Stimulated activated CD4-positive, alpha-beta T cell treated with anti-CD3 and anti-CD28 coated beads, TNF-alpha, amount 100 ng/mL, for 1 hour (primary cell): ENCODE measurements at places on chromosomes 2 and 18.

DNA sequence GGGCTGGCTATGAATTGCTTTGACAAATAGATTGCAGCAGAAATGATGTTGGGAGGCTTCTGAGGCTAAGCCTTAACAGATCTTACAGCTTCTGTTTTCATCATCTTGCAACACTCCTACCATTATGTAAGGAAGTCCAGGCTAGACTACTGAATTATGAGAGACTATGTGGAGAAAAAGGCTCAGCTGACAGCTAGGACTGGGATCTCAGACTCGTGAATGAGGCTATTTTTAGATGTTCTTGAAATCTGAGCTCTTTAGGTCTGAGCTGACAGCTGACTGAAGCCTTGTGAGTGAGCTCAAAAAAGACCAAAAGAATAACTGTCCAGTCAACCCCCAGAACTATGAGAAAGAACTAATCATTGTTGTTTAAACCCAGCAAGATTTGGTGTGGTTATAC, 70.3 kb downstream of the VWC2L start:
- DNase-seq: no peak

DNA sequence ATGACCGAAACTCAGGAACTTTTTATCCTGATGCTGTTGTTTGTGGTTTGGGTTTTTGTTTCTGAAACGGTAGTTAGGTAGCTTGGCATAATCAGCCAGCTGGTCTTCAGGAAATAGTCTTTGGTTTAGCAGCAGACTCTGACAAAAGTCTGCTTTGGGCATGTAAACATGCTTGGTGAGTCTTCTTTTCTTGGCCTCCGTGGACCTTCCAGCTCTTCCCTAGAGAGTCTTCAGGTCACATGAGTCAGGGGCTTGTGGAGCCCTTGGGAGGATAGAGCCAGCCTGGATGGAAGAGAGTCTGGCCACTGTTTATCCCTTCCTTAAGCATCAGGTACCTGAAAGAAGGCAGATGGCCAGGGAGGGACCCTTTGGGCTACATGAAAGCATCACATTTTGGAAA, 154.5 kb downstream of the MGAT5 start:
- no peak for DNase-seq

GRCh38 chr2:163652751-163653150, 83.1 kb downstream of the FIGN start:
- DNase-seq: no peak

DNA sequence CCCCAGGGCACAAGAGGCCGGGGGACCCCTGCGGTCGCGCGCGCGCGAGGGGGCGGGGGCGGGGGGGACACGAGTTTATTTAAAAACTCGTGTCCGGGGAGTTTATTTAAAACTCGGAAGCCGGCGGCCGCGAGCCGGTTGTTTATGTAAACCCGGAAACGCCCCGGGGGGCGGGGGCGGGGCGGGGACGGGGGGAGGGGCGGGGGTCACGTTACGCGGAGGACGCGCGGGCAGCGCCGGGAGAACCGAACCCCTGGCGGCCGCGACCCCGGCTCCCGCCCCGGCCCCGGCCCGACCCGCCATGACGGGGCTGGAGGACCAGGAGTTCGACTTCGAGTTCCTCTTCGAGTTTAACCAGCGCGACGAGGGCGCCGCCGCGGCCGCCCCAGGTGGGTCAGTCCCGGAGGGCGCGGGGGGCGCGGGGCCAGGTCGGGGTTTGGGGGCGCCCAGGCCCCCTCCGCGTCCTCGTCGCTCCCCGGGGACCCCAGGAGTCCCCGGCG, 4.4 kb downstream of the NFATC1 start:
- DNase-seq: peak; percentile 60

- DNase-seq: no peak
Observed at GRCh38 chr2:189952536-189953109, 109.9 kb downstream of the MSTN start.

DNA sequence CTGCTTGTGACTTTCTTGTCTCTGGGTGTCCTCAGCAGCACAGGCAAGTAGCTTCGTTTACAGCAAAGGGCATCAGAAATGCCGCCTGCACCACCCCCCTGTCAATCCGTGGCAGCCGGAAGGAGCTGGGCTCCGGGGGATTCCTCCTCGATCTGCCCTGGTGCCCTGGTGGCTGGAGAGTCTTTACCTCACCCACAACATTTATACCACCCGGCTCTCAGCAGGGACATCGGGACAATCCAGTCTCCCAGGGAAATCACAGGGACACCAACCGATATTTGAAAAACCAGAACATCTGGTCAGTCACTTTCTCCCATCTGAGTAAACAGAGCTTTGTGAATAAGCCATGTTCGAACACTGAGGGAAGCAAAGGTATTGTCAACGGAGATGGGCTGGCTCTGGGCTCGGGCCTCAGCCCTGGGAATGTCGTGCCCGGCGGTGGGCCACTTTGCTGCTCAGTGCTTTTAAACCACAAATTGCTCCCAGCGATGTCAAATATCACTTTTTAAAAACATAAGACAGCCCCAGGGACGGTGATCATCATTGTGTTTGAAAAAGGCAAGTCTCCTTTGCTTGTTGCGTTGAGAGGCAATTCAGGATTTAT, 210.0 kb upstream of the SALL3 start:
- DNase-seq: no peak

- DNase-seq: no peak
Observed at GRCh38 chr18:43805646-43806194, 528.4 kb upstream of the SYT4 start.

- no peak for DNase-seq
Observed at GRCh38 chr2:42328148-42328833, 32.7 kb downstream of the COX7A2L start.

DNA sequence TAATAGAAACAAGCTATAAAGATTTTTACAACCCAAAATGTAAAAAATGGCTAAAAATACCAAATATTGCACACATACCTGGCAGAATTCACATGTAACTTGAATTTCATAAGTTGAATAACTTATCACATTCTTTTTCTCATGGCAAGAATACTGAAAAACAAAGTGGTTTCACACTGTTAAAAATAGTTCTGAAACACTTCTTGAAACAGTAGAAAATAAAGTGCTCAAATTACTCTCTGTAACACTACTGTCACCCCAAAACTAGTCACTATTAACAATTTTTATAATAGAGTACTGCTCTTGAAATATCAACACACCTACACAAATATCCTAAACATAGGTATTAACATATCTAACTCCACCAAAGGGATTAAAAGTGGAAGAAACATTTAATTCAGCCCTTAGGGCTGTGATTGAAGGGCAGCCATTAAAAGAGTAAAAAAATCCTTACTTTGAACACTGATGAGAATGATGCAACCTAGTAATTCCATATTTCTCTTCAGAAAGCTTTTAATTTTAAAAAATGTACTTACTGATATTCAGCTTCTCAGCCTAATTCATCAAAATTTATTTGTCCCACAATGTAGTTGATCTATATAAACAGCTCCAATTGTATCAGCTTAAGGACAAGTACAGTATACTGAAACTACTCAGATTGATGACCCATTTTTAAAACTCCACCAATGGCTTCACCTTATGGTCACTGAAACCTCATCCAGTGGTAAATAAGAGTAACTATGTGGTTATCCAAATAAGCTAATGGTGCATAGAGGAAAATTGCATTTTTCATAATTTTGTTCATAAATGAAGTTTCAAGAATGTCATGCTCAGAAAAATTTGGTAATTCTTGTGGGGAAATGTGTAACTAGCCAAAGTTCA, 31.4 kb downstream of the ATF2 start:
- DNase-seq: no peak

- DNase-seq: no peak
Observed at GRCh38 chr2:207621501-207622039, 3.6 kb downstream of the METTL21A start.

DNA sequence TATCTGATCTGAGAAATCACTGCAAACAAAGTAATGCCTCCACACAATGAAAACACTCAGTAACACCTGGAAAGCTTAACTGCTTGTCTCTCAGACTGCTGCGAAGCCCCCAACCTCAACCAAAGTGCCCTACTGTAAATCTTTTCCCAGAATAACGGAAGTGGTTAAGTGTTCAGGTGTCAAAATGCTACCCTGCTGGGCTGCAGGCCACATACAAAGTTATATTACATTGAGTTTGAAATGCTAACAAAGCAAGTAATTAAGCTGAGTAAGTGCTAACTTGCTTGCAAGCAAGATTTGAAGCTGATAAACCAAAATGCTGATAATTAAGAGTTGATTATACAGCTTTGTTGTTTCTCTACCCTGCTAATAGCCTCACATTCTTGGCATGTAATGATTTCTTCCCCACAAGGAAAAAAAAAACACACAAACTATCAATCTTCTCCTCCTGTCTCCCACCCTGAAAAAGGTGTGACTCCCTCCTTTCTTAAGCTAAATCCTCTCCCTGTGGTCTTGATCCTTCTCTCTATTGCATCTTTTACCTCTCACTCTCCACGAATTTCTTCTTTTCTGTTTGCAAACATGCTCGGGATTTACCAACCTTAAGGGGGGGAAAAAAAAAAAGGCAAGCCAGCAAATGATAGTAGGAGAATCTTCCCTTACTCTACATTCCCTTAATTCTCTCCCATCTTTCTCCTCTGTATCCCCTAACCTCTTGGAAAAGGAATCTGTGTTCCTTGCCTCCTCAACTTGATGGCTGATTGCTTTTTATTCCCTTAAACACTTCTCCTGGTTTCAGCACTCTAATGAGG, 266.8 kb upstream of the SIX3 start:
- DNase-seq: no peak

GRCh38 chr2:134408791-134409190, 154.9 kb downstream of the MGAT5 start:
- no peak for DNase-seq

DNA sequence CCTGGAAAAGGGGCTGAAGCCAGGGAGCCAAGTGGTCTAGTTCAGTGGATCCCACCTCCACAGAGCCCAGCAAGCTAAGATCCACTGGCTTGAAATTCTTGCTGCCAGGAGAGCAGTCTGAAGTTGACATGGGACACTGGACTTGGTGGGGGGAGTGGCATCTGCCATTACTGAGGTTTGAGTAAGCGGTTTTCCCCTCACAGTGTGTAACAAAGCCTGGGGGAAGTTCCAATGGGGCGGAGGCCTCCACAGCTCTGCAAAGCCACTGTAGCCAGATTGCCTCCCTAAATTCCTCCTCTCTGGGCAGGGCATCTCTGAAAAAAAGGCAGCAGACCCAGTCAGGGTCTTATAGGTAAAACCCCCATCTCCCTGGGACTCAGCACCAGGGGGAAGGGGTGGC, 144.4 kb downstream of the PTPRM start:
- DNase-seq: no peak
